ENCODE measurements at places on chromosomes 11 and 22.

DNA sequence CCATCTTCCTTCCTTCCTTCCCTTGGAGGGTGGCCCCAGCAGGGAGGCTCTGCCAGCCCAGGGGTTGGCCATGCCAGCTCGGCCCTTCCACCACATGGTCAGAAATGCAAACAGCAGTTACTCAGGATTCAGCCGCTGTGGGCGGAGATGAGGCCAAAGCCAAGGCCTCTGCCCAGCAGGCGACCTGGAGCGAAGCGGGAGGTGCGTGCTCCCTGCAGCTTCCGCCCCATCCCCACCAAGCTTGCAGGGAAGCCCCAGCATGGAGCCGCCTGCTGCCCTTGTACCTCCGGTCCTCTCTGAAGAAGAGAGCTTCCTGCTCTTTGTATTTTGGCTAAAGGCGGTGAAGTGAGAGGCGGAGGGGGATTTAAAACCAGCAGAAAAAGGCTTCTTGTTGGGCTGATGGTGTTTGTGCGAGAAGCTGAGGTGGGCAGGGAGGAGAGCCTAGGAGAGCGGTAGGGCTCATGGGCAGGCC lies 50.4 kb downstream of the ANO1 start:
- DNase-seq: no peak

DNA sequence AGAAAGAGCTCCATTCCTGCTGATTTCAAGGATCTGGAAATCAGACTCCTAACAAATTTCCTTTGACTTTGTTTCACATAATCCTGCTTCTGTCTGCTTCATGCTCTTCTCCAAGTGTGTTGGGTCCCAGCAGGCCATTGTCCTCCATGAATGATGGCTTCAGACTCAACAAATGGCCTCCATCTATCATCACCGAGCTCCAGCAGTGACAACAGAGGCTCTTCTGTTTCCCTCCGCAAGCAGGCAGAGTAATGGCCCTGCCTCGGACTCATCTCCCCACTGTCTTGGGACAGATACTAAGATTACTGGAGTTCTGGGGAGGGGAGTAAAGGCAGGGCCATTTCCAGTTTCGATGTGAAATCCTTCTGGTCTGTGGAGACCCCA lies 127.3 kb downstream of the TENM4 start:
- DNase-seq: no peak

DNA sequence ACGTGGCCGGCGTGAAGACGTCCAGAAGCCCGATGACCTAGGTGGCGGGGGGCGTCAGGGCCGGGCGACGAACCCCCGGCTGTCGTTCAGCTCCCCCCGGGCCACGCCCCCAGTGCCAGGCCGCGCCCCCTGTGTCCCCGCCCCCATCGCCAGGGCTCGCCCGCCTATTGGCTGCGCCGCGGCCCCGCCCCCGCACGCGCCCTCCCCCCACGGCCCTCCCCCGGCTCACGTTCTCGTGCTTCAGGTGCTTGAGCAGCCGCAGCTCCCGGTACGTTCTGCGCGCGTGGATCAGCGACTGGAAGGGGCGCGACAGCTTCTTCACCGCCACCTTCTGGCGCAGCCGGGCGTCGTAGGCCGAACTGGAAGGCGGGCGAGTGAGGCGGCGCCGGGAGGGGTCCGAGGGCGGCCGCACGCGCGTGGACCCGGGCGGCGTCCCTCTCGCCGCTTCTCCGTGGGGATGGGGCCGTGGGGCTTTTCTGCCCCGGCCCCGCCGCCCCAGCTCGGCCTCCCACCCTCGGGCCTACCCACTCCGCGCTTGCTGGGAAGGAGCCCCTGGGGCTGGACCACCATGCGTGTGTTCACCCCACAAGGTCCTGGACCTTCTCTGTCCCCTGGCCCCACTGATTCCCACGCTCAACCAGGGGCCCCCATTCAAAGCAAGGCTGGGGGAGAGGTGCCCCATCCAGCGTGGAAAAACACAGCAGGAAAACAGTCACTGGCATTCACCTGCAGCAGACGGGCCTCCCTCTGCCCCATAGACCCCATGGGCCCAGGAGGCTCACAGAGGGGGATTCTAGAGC lies 2.4 kb downstream of the MAPK11 start:
- DNase-seq: no peak

GRCh38 chr11:35011944-35012343 lies 95.5 kb downstream of the PDHX start:
- no peak for DNase-seq

- no peak for DNase-seq
Measured at GRCh38 chr11:82837650-82838049, 62.6 kb downstream of the PRCP start.

DNA sequence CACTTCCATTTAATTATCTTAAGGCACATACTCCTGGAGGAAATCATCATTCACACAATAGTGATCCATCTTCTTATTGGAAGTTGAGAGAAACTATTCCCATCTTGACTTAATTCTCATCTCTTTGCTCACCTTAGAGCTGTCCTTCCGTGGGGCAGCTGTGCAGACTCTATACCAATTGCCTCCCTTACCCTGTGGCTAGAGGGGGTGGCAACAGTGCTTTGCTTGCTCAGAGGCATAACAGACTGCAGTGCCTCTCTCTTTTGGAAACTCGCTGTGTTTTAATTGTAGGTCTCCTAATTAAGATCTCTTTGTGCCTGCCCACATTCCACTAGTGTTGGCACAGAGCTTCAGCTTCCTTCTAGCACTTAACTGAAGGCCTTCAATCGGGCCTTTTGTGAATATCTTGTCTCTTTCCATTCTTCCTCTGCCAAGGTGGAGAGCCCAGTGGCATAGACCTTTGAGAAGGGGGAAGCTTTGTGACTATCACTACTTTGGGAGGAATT lies 5.5 kb downstream of the KMT2A start:
- no peak for DNase-seq

GRCh38 chr11:9015677-9016076 lies 11.9 kb upstream of the NRIP3 start:
- peak; percentile 81 for DNase-seq

- no peak for DNase-seq
Measured at GRCh38 chr11:77175869-77176539, 48.0 kb downstream of the MYO7A start.

DNA sequence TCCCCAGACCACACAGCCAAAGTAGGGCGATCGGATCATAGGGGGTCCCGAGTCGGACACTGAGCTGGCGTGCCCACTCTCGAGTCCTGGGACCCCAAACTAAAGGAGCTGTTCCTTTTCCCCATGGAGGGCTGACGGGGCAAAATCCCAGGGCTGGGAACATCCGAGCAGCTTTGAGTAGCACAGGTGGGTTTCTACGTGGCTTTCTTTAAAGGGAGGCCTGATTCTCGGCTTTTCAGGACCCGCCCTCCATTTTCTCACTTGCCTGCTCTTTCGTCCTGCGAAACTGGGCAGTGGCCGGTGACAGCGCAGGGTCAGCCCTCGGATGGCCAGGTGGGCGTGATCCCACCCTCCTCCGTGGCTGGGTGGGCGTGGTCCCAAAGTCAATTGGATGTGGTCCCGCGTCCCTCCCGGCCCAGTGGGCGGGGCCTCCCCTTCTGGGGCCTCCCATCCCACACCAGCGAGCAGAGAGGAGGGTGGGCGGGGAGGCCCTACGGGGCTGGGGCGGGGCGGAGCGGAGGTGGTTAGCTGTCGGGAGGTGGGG lies 17.5 kb upstream of the TXNRD2 start:
- no peak for DNase-seq

DNA sequence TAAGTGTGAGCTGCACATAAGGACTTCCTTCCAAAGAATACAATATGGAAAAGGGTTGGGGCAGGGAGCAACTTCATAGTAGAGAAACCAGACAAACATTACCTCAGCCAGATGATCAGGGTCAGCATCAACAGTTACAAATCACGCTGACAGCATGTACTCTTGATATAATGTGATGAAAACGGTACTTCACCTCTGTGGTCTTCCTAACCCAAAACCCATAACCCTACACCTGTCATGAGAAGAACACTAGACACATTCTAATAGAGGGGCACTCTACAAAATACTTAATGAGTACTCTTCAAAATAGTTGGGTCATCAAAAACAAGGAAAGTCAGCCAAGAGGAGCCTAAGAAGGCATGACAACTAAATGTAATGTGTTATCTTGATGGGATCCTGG lies 43.9 kb downstream of the RRAS2 start:
- no peak for DNase-seq

DNA sequence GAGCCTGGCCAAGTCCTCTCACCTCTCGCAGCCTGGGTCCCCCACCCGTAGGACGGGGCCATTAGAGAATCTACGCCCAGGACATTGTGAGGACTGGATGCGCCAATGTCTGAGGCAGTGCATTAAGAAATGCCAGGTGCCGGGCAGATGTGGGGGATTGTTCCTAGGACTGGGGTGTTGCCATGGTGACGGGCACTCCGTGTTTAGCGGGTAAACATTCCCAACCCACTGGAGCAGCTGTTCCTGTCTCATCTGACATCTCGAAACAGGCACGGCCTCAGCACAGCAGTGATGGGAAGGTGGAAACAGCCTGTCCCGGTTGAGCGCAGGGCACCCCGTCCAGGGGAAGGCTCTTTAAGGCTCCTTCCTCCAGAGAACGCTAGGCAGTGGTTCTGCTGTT lies 99.6 kb upstream of the RTL6 start:
- DNase-seq: no peak

GRCh38 chr11:12253843-12254281 lies 123.5 kb upstream of the PARVA start:
- DNase-seq: no peak

DNA sequence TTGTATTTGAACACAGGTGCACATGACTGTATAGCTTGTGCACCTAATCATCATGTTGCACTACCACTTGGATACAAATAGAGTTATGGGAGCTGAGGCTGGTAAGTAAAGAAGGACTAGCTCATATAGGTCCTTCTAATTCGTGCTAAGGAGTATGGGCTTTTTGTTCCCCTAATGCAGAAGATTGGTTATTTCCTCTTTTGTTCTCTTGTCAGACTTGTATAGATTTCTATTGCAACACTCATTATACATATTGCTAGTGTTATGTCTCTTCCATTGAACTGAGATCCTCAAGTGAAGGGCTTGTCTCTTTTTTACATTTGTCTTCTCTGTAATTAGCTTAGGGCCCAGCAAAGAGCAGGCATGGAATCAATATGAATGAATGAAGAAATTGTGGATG lies 54.1 kb upstream of the ARHGAP20 start:
- DNase-seq: no peak

All from D341Med (cell line).